ENCODE measurements at places on chromosomes 3 and 15.

GRCh38 chr3:127113571-127113891, 79.4 kb upstream of the PRR23E start:
- no peak for DNase-seq

DNA sequence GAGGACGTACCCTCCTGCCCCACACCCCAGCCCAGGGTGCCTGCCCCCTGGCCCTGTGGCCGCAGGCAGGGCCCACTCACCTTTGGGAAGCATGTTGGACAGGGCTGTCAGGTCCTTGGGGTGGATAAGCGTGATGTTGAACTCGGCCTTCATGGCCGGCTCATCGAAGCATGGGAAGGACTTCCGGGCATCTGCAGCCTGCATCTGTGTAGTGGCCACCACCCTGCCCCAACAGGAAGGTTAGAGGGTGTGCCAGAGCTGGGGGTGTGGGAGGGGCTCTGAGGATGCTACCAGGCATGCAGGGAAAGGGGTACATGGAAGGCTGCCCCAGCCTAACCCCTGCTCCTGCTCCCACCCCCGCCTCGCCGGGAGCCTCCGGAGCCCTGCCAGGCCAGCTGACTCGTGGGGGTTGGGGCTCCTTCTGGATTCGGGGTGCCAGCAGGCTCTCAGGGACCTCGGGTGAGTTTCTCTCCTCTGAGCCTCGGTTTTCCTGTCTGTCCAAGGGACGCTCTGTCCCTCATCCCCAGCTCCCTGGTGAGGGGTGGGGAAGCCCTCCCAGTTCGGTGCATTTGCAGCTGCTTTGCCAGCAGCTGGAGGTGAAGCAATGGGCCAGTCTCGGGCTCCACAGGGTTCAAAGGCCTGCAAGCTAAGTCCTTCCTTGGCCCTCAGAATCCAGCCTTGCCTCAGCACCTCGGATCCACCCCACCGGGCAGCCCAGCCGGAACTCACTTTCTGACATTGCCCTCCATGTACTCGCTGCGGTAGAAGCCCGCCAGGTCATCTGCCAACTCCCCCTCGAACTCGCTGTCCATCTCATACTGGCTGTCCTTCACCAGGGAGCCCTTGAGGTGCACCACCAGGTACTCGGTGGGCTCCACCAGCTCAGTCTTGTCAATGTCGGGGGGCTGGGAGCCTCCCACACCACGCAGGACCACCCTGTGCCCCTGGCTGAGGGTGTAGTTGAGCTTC, 9.1 kb downstream of the ANPEP start:
- DNase-seq: no peak

- no peak for DNase-seq
Observed at GRCh38 chr3:188900421-188900951, 271.3 kb upstream of the TPRG1 start.

DNA sequence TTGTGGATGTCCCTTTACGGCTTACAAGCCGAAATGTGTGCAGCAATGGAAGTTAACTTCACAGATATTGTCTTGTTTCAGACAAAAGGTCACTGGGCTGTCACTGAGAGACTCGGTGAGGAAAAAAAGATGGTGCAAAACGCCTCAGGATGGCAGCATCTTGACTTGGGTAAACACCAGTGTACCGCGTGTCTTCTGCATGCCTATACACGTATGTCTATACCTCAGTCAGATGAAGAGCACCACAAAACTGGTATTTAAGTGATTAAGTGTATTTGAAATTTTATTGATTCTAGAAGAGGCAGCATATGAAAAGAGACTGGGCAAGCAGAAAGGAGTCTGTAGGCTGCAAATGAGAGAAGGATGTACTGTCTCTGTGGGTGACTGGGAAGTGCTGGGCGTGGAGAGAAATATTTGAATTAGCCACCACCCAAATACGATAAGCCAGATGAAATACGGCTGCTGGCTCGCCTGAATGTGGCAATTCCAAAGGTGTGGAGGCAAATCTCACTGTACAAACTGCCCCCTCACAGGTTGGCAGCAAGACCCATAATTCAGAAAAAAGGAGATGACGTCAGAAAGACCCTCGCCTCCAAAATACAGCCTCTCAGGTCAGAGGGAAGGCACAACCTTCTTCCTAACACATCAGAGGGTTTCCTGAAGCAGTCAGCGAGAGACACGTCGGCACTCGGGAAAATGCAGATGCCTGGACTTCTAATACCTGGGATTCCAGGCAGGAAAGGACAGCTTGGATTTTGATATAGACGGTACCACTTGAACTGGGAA, 53.4 kb upstream of the NEO1 start:
- no peak for DNase-seq
